ENCODE measurements at places on chromosomes 12 and 14.
A peak's percentile ranks its signal among the peaks of the same experiment; 100 is the strongest.

DNA sequence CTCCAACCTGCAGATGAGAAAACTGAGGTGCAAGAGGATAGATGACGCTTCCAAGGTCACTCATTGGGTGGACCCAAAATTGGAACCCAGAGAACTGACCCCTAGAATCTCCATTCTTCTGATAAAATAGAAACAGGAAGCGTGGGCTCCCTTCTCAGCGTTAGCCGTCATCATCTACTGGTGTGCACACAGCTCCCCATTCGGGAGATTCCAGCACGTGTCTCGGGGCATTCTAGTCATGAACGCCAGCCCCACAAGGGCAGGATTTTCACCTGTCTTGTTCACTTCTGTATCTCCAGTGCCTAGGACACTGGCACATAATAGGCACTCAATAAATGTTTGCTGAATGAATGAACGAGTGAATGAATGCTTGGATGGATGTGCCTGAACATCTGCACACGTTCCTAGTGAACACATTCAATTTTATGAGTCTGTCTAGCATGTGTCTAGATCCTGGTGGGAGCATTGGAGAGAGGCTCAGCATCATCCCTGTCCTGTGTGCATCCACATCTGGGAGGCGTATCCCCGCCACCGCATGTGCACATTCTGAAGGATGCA, 30.5 kb downstream of the RASAL1 start:
- no peak for DNase-seq

GRCh38 chr12:10226731-10227130, 14.1 kb downstream of the GABARAPL1 start:
- DNase-seq, result no peak

DNA sequence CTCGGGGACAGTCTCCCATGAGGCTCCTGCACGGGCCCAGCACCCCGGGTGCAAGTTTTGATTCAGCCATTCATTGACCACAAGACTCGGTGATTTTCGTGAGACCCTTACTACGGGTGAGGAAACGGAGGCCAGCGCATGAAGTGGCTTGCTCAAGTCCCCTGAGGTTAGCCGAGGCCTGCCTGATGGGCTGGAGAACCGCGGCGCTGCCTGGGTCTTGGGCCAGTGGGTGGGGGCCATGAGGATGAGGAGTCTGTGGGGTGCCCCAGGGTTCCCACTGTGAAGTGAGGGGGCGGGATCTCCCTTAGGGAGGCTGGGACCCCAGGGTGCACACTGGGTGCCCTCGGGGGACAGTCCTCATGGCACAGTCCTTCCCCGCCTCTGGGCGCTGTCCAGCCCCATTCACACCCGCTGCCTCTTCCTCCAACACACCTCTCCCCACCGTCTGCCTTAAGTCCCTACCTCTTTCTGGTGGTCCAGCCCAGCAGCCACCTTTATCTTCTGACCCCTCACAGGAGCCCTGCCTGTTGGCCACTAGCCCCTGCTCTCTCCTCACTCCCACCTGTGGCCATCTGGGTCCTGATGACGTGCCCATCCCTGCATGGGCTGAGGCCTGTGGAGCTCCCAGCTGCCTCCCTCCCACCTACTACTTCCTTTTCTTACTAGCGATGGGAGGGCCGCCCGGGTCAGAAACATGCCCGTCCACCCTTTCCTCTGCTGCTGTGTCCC, 16.3 kb downstream of the BEGAIN start:
- DNase-seq, result no peak

- no peak for DNase-seq
These were observed 691 bp downstream of the SLC2A13 start for GRCh38 chr12:40105265-40105514.

DNA sequence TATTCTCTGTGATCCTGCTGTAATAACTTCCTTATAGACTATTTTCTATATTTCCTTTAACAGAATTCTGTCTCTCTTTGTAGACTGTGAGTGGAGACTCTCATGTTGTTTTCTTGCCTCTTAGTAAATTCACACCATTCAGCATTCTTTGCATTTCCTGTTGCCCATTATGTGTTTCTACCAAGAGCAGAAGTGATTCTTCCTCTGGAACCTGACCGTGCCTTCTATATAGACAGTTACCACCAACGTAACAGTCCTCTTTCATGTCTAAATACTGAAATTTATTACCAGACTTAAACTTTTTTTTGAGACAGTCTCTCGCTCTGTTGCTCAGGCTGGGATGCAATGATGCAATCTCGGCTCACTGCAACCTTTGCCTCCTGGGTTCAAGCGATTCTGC, 31.1 kb downstream of the METAP2 start:
- no peak for DNase-seq

- DNase-seq, result no peak
These were observed 243.8 kb upstream of the NPAS3 start for GRCh38 chr14:32694795-32695449.

GRCh38 chr12:97637770-97638169, 175.2 kb downstream of the RMST start:
- DNase-seq, result no peak

DNA sequence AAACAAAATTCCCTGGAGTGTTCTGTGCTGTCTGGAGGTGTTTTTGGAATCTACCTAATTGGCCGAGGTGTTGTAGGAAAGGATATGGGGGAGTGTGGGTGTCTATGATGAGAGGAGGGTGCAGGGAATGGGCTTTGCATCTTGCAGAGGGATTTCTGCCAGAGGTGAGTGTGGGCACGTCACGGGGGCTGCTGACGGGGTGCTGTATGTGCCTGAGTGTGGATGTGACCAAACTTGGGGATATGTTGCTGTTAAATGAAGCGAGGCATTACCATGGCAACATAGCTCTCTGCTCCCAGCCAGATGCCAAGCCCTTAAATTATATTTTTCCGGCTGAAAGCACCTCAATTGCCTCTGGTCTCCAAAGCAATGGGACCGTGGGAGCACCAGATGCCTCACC, 44.3 kb upstream of the SPTLC2 start:
- DNase-seq, result no peak

GRCh38 chr12:76284816-76285750, 63.1 kb downstream of the BBS10 start:
- DNase-seq, result no peak

DNA sequence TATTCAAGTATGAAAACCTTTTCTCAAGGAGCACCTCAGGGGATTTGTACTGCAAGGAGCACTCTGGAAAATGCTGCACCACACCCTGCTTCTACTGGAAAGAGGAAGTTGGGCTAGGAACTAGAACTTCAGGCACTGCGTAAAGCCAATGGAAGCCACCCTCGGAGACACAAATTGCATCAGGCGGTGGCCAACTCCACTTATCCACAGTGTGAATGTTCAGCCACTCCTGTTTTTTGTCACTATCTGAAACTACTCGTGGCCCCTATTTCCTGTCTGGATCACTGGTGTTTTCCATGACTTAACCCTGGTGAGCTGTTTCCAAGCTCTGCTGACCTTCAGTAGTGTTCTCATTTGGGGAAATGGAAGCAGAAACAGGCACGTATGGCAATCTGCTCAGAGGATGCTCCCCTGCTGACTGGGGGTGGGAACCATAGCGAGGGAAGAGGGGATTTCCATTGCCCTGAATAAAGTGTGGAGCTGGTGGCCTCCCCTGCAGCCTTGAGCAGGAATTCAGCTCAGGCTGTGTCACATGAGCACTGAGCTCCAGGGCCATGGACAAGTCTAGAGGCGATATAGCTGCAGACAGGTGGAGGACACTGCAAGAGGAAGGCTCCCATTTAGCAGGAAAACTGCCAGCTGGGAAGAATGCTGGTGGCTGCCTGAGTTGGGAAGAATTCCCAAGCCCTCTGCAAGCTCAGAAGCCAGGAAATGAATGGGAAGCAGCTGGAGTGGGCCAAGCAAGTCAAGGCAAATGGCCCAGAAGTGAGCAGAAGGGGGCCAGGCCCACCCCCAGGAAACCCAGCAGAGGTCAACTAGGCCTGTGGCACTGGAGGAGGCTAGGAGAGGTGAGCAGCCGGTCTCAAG, 50.5 kb upstream of the RAP1B start:
- no peak for DNase-seq

DNA sequence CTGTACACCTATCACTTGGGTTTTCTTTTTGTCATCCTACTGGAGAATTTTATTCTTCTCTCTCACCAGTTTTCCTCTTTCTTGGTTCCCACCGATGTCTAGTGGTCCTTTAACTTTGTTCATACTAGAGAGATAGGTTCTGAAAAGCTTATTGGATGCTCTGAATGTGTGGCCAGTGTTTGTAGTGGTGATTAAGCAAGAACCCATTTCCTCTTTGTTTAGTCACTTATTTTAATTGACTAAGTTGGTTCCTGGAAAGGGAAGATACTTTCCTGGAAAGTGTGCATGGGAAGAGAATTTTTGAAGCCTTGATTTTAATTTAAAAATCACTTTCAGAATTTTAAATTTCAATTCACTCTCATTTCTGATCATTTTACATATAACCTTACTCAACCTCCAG, 127.2 kb downstream of the OTOGL start:
- peak; percentile 4 for DNase-seq

DNA sequence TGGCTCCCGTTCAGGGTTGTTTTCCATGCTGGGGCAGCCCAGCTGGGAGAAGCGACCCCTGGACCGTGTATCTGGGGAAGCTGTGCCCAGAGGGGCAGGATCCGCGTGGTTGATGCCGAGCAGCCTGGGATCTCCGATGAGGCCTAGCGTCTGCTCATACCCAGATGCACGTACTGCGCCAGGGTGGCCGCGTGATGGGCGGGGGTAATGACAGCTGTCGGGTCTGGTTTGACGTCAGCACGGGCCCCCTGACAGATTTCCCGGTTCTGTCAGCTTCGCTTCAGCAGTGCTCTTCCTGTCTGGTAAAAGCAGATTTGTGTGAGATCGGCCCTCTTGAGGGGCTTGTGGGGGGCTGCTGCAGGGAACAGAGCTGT, 147.3 kb downstream of the TSPAN9 start:
- no peak for DNase-seq

DNA sequence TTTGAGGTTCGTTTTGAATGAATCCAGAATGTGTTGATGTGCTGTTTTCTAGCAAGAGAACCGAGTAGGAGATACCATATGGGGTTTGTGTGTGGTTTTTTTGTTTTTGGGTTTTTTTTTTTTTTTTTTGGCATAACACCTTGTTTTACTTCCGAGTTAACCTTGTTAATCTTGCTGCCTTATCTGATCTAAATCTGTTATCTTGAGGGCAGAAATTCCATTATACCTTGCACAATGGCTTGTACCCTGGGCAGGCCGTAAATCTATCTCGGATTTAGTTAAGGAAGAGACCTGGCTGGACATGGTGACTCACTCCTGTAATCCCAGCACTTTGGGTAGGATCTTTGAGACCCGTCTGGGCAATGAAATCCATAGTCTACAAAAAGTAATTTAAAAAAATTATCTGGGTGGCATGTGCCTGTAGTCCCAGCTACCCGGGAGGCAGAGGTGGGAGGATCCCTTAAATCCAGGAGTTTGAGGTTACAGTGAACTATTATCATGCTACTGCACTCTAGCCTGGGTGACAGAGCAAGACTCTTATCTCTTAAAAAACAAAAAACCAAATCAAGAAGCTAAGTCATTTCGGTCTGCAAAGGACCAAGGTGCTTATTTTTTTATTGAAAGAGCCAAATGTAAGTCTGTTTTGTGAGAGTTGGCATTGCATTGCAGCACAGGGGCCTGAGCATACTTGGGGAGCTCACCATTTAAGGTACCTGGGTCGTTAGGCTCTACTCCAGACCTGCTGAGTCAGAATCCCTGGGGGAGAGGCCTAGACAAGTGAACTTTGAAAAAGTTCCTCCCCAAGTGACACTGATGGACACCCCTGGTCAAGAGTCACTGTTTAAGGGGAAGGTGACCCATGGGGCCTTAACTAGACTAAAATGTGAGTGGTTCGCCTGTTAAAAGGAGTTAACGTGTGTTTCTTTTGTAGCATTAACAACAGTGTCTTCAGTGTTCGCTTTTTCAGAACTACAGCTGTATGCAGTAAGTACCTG, 6.7 kb downstream of the DLST start:
- peak; percentile 30 for DNase-seq

DNA sequence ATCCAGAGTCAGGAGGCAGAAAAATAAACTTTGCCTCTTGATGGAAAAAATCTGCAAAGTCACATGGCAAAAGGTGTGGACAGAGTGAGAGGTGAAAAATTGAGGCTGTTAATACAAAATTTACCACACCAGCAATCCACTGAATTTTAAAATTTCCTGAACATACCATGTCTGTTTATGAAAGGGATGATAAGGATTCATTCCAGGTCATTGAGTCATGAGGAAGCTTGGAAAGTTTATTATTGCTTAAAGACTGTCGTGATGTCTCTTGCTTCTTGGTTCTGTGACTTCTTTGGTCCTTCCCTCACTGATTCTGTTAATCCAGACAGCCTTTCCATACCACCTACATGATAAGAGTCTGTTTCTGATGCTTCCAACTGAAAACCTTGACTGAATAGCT, 73.2 kb downstream of the TTC6 start:
- no peak for DNase-seq

DNA sequence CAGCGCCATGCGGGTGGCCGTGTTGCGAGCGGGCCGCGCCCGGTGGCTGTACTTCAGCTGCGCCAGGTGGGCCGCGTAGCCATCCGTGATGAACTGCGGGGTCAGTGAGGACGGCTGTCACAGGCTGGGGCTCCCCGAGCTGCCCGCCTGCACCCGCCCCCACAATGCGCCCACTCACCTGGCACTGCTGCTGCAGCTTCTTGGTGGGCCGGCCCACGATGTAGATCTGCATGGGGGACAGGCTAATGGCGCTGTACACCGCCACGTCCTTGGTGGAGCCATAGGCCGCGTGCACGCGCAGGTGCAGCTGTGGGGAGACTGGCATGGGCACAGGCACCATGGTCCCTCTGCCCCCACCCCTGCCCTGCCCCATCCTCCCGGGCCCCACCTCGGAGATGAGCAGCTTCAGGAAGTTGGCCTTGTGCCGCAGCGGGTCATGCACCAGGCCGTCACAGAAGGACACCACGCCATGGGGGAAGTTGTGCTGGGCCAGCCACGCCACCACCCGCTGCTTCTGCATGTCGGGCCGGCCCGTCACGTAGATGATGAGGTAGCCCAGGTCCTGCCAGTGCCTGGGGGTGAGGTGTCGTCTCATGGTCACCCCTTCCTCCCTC, 5.9 kb downstream of the ARL6IP4 start:
- no peak for DNase-seq

- no peak for DNase-seq
These were observed 358.0 kb downstream of the DAD1 start for GRCh38 chr14:22231018-22231417.

- DNase-seq, result no peak
These were observed 26.5 kb upstream of the STRAP start for GRCh38 chr12:15855646-15856045.

DNA sequence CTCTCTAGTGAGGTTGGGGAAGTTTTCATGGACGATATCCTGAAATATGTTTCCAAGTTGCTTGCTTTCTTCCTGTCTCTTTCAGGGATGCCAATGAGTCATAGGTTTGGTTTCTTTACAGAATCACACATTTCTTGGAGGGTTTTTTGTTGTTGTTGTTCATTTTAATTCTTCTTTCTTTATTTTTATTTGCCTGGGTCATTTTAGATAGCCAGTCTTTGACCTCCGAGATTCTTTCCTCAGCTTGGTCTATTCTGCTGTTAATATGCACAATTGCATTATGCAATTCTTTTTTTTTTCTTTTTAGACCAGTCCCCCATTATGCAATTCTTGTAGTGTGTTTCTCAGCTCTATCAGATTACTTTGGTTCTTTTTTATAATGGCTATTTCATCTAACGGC, 338.9 kb downstream of the AEBP2 start:
- no peak for DNase-seq

- DNase-seq, result no peak
These were observed 42.2 kb downstream of the JAG2 start for GRCh38 chr14:105126126-105126980.
